ENCODE measurements at places on chromosomes 12 and 14.

DNA sequence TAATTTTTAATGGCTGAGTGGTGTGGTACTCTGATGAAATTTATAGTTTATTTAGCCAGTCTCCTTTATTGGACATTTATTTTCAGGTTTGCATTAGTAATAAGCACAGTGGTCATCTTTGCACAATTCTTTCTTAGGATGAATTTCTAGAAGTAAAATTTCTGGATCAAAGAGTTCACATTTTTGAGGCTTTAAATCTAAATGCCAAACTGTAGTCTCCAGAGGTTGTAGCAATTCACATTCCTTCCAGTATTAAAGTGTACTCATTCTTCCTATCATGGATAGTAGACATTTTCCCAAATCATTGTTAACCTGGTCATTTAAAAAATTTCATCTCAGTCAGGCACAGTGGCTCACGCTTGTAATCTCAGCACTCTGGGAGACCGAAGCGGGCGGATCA lies 24.8 kb downstream of the SLC39A9 start:
- DNase-seq = no peak

DNA sequence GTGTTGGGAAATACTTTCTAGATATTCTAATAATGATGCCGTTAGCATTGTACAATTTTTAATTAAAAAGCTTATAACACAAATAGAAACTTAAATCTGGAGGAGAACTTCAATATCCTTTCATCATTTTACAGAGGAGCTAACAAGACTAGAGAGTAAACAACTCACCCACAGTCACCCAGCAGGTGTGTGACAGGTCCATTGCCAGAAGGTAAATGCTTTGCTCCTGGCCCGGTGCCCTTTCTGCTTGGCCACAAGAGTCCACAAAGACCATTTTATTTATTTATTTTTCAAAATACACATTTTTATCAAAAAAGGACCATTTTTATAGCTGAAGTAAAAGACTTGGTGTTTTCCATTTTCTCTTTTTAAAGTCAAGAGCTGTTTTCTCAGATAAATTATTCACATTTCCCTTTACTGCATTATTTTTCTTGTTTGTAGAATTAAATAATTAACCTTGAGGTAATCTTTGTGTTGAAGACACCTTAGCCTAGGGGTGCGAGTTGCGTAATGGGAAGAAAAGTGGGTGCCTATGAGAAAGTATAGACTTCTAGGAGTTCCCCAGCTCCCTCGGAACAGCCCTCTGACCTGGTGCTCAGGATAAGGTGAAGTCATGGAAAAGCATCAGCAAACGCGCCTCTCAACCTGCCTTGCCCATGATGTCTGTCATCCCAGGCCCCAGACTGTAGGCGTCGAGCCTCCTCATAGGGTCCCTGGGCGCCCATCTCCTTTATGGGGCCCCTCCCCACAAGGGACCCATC lies 26.3 kb upstream of the AMIGO2 start:
- DNase-seq = no peak

GRCh38 chr14:31578792-31579501 lies 17.7 kb downstream of the NUBPL start:
- DNase-seq = no peak

- no peak for DNase-seq
Measured at GRCh38 chr14:26377150-26377549, 220.7 kb downstream of the NOVA1 start.

DNA sequence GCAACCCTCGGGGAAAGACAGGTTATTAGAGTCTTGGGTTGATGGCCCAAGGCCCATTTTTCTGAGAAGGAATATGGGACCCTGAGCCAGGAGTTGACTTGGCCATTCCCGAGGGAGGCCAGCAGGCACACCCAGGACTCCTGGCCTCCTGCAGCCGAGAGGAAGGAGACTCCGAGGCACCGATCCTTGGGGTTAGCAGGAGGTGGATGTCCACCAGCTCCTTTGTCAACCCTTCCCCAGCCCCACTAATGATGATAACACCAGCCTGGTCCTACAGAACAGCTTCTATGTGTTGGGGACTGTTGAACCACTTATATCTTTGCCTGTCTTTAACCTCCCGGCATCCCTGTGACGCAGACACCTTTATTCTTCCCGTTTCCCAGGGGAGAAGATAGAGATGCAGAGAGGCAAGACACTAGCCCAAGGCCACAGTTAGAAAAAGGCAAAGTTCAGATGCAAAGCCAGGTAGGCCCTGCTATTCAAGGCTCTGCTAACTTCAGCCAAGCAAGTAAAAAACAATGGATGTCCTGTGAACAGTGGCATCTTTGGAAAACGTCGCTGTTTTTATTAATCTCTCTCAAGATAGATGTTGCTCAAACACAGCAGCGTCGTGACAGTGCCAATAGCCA lies 767.3 kb upstream of the TBX3 start:
- no peak for DNase-seq

- no peak for DNase-seq
Measured at GRCh38 chr12:62331306-62331705, 71.1 kb downstream of the USP15 start.

DNA sequence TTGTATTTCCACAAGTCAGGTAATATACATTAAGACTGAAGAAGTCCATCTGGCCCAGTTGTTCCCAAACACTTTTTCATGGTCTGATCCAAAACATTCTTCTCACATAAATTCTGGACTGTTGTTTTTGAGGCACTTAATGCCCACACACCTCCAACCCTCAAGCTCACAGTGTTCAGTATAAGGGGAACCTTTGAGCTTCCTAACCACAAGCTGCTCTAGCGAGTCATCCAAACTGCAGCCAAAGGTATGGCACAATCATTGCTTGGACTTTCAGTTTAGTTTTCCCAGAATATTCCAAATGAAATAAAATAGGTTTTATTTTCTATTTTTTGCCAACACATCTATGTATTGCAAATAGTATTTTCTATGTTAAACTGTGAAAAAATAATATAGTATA lies 103.0 kb downstream of the PUS7L start:
- DNase-seq = no peak
